ENCODE measurements at places on chromosomes 16 and 17. TPM values are rescaled to one million over a fixed set of nuclear protein-coding genes. Genes with fewer than 3 reads are reported as not detected.

EMC8 gene
- 20.1 TPM for polyA plus RNA-seq

DNA sequence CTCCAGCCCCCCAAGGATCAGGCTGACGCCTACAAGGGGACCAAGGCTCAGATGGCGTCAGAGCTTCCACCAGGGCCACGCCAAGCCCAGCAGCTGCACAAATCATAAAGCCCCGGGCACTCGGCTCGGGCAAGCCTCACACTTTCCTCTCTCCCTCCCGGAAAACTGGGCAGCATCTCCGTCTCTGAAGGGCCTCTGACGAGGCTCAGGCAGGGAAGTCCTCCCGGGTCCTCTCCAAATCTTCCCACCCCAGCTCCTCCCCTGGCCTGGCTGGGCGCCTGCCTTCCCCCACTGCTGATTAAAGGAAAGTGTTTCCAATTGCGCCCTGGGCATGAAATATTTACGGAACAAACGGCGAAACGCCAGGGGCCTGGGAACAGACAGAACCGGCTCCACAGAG is 38.5 kb downstream of the PIEZO1 start:
- H3K27ac ChIP-seq = peak overlapping the region; percentile 93
- no peak overlapping the region for H3K4me3 ChIP-seq
- peaks cover 48% of the 10 kb centered on the region for H3K4me1 ChIP-seq
- peaks cover 2% of the 10 kb centered on the region for H3K27me3 ChIP-seq
- DNase-seq = peak; percentile 93

GRCh38 chr16:69145658-69146057 is 13.2 kb downstream of the UTP4 start:
- H3K36me3 ChIP-seq = peaks cover 64% of the 10 kb centered on the region
- no peaks in the 10 kb centered on the region for H3K4me1 ChIP-seq
- no peak overlapping the region for H3K4me3 ChIP-seq

DNA sequence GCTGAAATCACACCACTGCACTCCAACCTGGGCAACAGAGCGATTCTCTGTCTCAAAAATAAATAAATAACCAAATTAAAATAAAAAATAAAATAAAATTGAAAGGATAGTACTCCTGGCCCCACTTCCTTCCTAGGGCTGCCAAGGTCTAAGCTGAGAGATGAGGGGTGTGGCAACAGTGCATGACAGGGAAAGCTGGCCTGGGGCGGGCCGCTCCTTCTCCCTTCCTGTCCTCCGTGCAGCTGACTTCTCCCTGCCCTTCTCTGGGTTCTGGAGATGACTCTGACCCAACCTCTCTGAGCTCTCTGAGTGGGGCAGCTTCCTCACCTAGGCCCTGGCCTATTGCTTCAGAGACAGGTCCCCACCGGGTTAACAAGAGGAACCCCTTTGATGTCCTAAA is 8.7 kb upstream of the SLC25A39 start:
- H3K27me3 ChIP-seq = peaks cover 5% of the 10 kb centered on the region
- no peak overlapping the region for H3K4me3 ChIP-seq
- no peaks in the 10 kb centered on the region for H3K36me3 ChIP-seq
- peaks cover 8% of the 10 kb centered on the region for H3K4me1 ChIP-seq
- DNase-seq = no peak

DNA sequence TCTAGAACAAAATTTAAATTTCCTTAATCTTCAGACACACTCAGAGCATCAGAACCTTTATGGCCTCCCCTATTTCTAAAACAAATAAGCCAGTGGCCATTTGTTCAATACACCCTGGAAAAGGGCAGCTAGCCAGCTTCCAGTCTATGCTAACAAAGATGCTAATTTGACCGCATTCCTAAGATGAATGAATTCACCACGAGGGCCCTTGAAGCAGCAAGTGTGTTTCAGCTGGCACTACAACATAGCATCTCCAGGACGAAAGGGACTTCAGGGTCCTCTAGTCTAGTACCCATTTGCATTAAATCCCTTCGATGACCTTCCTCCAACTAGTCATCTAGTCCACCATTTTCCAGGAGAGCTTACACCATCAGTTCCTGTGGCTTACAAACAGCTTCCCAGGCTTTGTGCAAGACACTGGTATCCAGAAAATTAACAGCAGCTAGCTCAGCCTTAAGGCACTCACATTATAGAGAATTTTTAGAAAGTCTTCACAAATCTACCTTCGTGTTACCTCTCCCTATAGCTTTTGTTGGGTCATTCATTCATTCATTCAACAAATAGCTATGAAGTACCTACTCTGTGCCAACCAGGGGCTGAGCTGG is 10.9 kb downstream of the KRT37 start:
- no peaks in the 10 kb centered on the region for H3K27me3 ChIP-seq
- no peak for DNase-seq
- peaks cover 7% of the 10 kb centered on the region for H3K4me1 ChIP-seq
- H3K4me3 ChIP-seq = no peak overlapping the region
- no peak overlapping the region for H3K27ac ChIP-seq

GRCh38 chr17:78356101-78356713 is 3.7 kb downstream of the SOCS3 start:
- peak; percentile 67 for DNase-seq
- H3K36me3 ChIP-seq = peaks cover 31% of the 10 kb centered on the region
- peak overlapping the region; percentile 44 for H3K27ac ChIP-seq
- peaks cover 79% of the 10 kb centered on the region for H3K4me1 ChIP-seq

DNA sequence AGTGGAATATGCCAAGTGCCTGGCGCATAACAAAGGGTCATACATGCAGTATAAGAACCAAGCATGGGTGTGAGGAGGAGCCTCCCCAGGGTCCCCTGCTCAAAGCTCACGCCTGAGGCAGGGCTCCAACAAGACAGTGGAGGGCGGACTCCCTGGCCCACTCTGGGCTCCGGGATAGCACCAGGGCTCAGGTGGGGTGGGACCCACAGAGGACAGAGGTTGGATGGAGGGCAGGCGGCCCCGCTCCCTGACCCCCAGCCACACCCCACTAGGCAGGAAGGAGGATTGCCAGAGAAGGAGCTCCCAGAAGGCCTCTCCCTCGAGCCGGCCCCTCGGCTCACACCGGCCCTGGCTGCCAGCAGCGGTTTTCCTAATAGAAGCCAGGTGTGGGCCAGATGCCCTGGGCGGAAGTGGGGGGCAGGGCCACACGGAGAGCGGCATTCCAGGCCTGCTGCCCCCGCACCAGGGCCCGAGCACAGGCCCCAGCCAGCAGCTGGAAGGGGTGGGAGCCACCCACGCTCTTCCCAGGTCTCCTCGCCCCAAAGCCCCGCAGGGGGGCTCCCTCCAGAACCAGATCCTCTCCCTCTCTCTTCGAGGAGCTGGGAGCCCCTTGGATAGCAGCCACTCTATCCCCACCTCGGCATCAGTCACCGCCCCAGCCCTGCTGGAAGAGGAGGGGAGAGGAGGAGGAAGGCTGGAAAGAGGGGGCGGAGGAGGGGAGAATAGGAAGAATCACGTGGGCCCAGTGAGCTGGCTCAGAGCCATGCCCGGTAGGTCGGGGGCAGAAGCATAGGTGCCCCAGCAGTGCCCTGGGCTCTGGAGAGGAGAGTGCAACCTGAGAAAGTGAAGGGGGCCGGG is 21.0 kb downstream of the VASN start:
- DNase-seq = peak; percentile 80
- H3K4me1 ChIP-seq = peaks cover 58% of the 10 kb centered on the region
- H3K4me3 ChIP-seq = no peak overlapping the region
- H3K27ac ChIP-seq = peak overlapping the region; percentile 62
- no peaks in the 10 kb centered on the region for H3K27me3 ChIP-seq

PRR35 gene
- 0.14 TPM for polyA plus RNA-seq

DNA sequence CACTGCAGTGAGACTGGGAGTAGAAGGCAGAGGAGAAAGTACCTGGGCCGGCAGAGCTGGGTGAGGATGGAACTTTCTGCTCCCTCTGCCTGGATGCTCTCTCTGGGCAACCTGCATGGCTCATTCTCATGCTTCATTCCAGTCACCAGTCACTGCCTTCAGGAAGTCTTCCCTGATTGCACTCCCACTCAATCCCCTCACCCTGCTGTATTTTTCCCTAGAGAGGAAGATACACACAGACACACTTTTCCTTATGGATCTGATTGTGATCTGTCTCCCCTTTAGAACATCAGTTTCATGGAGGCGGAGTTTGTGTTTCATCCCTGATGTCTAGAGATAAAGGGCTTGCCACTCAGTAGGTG is 44.9 kb downstream of the MEAK7 start:
- no peak for DNase-seq
- H3K27ac ChIP-seq = no peak overlapping the region
- H3K4me1 ChIP-seq = peaks cover 20% of the 10 kb centered on the region
- no peaks in the 10 kb centered on the region for H3K27me3 ChIP-seq
- H3K36me3 ChIP-seq = peaks cover 7% of the 10 kb centered on the region

- no peak overlapping the region for H3K4me3 ChIP-seq
- peak; percentile 42 for DNase-seq
- no peak overlapping the region for H3K27ac ChIP-seq
- H3K4me1 ChIP-seq = peaks cover 6% of the 10 kb centered on the region
- H3K36me3 ChIP-seq = no peaks in the 10 kb centered on the region
Observed at GRCh38 chr17:55811536-55811935, 60.7 kb downstream of the PCTP start.

KRT25 gene
- not detected for polyA plus RNA-seq

GRCh38 chr17:62619417-62620155 is 7.9 kb upstream of the MRC2 start:
- peaks cover 48% of the 10 kb centered on the region for H3K4me1 ChIP-seq
- H3K4me3 ChIP-seq = no peak overlapping the region
- H3K36me3 ChIP-seq = peaks cover 11% of the 10 kb centered on the region
- H3K27me3 ChIP-seq = no peaks in the 10 kb centered on the region
- peak; percentile 82 for DNase-seq
- peak overlapping the region; percentile 71 for H3K27ac ChIP-seq

- DNase-seq = no peak
- H3K27ac ChIP-seq = no peak overlapping the region
- no peak overlapping the region for H3K4me3 ChIP-seq
- H3K36me3 ChIP-seq = no peaks in the 10 kb centered on the region
- peaks cover 8% of the 10 kb centered on the region for H3K4me1 ChIP-seq
Observed at GRCh38 chr16:51391798-51392511, 240.9 kb upstream of the SALL1 start.

GRCh38 chr17:19021622-19022083 is 17.1 kb upstream of the FAM83G start:
- DNase-seq = no peak
- no peaks in the 10 kb centered on the region for H3K36me3 ChIP-seq
- no peak overlapping the region for H3K27ac ChIP-seq
- H3K4me1 ChIP-seq = peaks cover 6% of the 10 kb centered on the region
- H3K27me3 ChIP-seq = peaks cover 4% of the 10 kb centered on the region

DNA sequence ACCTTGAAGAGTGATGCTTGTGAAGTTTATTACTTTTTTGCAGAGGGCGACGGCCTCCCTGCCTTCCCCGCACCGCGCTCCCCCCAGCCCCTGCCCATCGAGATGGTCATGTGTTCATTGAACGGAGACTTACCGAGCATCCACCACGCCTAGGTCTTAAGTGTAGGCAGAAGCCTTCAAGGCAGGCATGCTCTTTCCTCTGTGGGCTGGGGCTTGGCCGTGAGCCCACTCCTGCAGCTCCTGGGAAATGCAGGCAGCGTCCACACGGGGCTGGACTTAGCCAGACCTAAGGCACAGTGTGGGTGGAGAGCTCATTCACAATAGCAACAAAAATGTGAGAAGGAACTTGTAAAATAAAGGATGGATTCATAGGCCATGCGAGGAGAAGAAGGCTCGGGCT is 19.2 kb downstream of the RNF213 start:
- no peaks in the 10 kb centered on the region for H3K27me3 ChIP-seq
- H3K4me3 ChIP-seq = no peak overlapping the region
- no peak overlapping the region for H3K27ac ChIP-seq

- no peaks in the 10 kb centered on the region for H3K27me3 ChIP-seq
- DNase-seq = no peak
- H3K27ac ChIP-seq = no peak overlapping the region
- H3K36me3 ChIP-seq = no peaks in the 10 kb centered on the region
- H3K4me3 ChIP-seq = no peak overlapping the region
Observed at GRCh38 chr16:56970934-56971767, 9.4 kb downstream of the CETP start.

DNA sequence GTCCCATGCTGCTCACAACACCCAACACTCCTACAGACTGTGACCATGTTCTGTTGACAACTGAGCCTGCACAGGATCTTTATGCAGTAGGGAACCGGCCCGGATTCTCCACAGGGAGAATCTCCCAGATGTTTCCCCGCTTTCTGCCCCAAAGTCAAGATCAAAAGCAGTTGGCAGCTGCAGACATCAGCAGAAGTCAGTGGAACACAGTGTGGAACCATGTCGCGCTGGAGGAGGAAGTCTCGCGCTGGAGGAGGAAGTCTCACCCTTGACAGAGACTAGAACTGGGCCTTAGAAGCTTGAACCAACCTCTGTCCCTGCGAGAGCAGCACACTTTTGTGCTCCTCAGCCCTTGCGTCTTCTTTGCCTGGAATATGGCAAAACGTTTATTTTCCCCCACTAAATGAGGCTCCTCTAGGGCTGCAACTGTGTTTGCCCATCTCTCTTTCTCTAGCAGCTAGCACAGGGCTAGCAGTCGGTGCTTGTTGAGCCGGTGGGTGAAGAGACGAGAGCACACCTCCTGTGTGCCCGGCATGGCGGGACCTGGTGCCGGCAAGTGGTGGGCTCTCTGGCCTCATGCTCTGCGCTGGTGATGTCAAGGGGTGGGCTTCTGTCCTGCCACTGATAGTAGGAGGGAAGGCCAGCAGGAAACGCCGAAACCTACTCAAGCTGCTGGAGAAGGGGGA is 2.1 kb upstream of the MRC2 start:
- no peak overlapping the region for H3K4me3 ChIP-seq
- peaks cover 43% of the 10 kb centered on the region for H3K4me1 ChIP-seq
- H3K36me3 ChIP-seq = peaks cover 12% of the 10 kb centered on the region
- DNase-seq = no peak
- H3K27ac ChIP-seq = no peak overlapping the region

NTN1 gene
- polyA plus RNA-seq = 7.9 TPM

GRCh38 chr16:70752426-70752825 is 48.5 kb downstream of the VAC14 start:
- peaks cover 39% of the 10 kb centered on the region for H3K4me1 ChIP-seq
- H3K27ac ChIP-seq = no peak overlapping the region
- H3K4me3 ChIP-seq = no peak overlapping the region
- H3K36me3 ChIP-seq = peaks cover 24% of the 10 kb centered on the region
- DNase-seq = no peak
- H3K27me3 ChIP-seq = no peaks in the 10 kb centered on the region

- no peak overlapping the region for H3K4me3 ChIP-seq
- no peaks in the 10 kb centered on the region for H3K27me3 ChIP-seq
- no peak overlapping the region for H3K27ac ChIP-seq
- H3K36me3 ChIP-seq = no peaks in the 10 kb centered on the region
Observed at GRCh38 chr17:31803494-31804213, 55.4 kb downstream of the COPRS start.

DNA sequence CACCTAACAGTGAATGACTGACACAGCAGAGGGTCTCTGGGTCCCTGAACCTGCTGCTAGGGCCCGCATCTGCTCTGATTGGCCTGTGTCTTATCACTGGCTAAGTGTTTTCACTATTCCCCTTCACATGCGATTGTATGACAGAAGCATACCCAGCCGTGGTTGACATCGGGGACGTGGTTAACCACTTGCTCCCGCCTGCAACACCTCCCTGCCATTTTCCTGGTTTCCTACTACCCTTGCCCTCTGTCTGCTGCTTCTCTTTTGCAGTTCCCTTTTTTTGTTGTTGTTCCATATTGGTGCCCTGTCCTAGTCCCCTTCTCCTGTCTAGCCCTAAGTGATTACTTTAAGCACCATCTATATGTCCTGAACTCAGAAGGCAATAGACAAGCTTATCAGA is 177.0 kb downstream of the RGS9 start:
- H3K36me3 ChIP-seq = no peaks in the 10 kb centered on the region
- no peak overlapping the region for H3K4me3 ChIP-seq
- no peak overlapping the region for H3K27ac ChIP-seq
- H3K4me1 ChIP-seq = peaks cover 8% of the 10 kb centered on the region
- peaks cover 5% of the 10 kb centered on the region for H3K27me3 ChIP-seq
